ENCODE measurements at places on chromosomes 3 and 15.
A peak's percentile ranks its signal among the peaks of the same experiment; 100 is the strongest.

GRCh38 chr3:118075873-118076272 is 958.8 kb downstream of the IGSF11 start:
- DNase-seq = no peak

GRCh38 chr3:193347521-193348501 is 30.7 kb downstream of the ATP13A5 start:
- DNase-seq = no peak

GRCh38 chr15:58014040-58014439 is 51.5 kb downstream of the ALDH1A2 start:
- DNase-seq = no peak

- DNase-seq = peak; percentile 41
Measured at GRCh38 chr3:128487813-128488635, 5.0 kb downstream of the GATA2 start.

DNA sequence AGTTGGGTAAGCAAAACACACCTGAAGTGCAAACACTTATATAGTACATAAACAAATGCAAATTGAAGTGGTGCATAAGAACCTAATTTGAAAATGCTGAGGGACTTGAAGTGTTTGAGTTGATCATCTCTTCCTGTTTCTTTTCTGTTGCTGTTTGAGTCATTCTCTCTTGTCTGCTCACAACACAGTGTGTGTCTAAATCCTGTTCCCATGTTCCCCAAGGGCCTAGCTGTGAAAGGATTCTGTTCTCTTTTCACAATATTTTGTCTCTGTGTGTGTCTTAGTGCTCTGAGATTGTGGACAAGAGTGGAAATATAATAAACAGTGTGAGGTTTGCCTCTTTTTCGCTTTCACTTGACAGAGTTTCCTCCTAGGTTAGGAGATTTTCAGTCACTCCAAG is 6.1 kb downstream of the CD96 start:
- no peak for DNase-seq

DNA sequence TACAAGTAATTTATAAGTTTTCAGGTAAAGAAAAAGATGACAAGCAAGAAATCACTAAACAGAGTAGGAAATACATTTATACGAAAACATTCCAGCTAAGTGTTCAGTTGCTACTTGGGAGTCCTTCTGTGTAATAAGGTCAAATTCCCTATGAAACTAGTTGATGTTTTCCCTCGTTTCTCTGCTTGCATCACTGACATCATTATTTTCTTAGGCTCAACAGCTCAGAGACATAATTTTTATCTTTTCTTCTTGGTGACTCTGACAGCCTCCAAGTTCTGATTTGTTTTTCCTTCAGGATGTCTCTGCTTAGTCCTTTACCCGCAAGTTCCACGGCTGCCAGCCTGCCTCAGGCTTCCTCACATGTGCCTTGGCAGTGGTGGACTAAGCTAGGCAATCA is 173.6 kb downstream of the P3H2 start:
- DNase-seq = peak; percentile 31

DNA sequence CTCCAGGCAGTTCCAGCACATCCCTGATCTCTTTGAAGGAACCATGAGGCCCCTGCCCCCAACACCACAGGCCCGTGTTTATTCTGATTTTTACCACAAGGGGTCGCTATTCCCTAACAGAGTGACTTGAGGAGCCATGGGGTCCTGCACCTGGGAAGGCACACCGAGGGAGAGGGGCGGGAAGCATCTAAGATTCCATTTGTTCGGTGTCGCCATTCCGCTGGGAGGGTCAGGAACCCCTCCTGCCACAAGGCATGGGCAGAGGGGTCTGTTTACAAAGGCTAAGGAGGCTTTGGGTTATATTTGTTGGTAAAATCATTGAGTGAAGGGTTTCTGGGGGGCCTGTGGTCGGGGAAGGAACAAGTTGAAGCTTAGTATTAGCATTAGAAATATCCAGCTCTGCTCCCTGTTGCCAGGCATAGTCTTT is 77.1 kb downstream of the WDR76 start:
- peak; percentile 50 for DNase-seq

GRCh38 chr3:169613895-169614294 is 49.6 kb downstream of the MECOM start:
- DNase-seq = no peak

- no peak for DNase-seq
Measured at GRCh38 chr3:195015021-195015420, 255.9 kb downstream of the XXYLT1 start.

DNA sequence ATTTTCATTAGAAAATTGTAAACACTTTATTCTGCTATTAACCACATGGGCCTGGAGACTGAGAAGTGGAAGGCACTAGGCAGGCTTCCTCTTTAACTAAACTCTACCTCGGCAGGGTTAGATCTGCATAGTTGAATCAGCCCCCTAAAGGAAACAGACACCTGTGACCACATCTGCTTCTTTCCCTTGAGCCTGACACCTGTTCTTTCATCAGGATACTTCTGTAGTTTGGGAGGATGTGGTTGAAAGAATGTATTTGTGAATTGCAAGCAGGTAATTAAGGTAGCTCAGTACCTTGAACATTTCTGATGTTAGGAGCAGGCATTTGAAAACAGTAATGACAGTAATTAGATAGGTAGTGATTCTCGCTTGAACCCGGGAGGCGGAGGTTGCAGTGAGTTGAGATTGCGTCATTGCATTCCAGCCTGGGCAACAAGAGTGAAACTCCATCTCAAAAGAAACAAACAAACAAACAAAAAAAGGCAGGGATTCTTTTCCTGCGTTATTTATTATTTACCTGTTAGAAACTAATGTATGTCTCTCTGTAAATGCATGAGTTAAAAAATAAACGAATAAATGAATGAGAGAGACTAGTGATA is 468.5 kb downstream of the NLGN1 start:
- no peak for DNase-seq

DNA sequence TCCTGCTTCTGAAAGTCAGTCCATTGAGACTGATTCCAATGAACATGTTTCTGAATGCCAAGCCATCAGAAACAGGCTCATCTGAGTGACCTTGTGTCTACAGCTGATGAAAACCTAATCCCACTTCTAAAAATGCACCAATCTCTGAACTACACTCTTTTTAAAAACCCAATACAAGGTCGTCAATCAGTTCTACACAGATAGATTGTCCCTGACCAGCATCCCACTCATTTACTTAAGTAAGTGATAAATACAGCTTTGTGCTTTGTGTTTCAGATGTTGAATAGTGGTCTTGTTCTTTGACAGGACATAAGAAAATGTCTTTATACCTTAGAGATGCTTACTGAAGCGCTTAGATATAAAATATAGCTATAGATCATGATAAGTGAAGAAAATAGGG is 20.2 kb upstream of the SCG3 start:
- no peak for DNase-seq

- no peak for DNase-seq
Measured at GRCh38 chr3:32866533-32866932, 48.7 kb downstream of the TRIM71 start.

DNA sequence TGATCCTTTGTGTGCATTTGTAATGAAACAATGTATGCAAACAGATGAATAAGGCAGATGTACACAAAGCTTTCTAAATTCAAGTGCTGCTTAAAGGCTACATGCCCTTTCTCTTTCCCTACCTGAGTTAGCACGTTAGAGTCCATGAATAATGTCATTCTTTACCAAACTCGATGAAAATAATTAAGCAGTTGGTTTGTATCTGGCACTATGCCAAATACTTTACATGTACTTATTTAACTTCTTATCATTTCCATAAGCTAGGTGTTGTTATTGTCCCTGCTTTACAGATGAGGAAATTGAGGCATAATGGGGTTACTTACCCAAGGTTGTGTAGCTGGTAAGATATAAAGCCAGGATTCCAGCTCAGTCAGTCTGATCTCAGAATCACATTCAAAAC is 2.4 kb downstream of the GPR171 start:
- DNase-seq = no peak

- no peak for DNase-seq
Measured at GRCh38 chr3:38030126-38031021, 932 bp upstream of the PLCD1 start.

- no peak for DNase-seq
Measured at GRCh38 chr3:101166150-101166549, 154.2 kb downstream of the IMPG2 start.

GRCh38 chr3:10408680-10409079 is 87.8 kb upstream of the SEC13 start:
- DNase-seq = no peak

GRCh38 chr3:16300881-16301359 is 35.9 kb downstream of the OXNAD1 start:
- DNase-seq = no peak

DNA sequence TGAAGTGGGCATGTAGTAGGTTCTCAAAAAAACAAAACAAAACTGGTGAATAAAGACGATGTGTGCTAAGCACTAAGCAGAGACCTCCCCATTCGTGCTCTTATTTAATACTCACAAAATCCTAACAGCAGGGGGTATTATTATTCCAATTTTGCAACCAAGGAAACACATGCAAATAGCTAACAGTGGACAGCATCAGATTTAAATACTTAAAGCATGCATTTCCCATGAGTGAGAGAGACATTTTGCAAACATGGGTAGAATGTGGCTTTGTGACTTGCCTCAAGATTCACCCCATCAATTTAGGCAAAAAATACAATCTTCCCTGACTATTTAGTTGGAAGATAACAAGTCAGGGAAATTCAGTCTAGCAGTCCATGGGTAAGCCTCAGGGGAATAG is 946.2 kb upstream of the CFAP20DC start:
- DNase-seq = no peak

GRCh38 chr3:64216274-64217147 is 8.8 kb downstream of the PRICKLE2 start:
- no peak for DNase-seq

GRCh38 chr3:120212505-120212904 is 72.5 kb downstream of the GPR156 start:
- no peak for DNase-seq

GRCh38 chr15:77964193-77964592 is 113.3 kb downstream of the TBC1D2B start:
- DNase-seq = no peak

DNA sequence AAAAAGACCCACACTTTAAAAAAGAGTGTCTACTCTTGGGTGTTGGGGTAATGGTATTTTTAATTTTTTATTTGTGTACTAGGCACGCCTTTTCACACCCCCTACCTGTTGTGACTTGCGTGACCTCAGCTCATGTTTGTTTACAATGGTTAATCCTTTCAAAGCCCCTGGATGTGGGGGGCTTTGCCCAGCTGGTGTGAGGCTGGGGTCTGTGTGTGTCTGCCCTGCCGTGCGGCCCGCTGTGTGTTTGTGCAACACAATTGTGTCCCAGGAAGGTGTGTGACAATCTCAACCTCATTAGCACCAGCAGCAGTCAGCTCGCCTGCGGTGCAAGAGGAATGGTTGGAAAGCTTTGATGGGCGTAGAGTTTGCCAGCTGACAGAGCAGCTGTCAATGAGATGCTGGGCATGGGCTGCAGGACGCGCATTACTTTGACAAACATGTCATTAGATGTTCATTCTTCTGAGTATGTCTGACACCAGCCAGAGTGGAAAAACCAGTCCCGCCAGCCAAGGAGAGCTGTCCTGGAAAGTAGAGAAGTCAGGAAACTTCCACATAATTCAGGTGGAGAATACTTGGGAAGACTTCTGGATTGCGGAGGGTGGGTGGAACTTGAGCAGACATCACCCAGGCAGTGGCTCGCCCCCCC is 9.6 kb downstream of the LRRK1 start:
- DNase-seq = no peak

DNA sequence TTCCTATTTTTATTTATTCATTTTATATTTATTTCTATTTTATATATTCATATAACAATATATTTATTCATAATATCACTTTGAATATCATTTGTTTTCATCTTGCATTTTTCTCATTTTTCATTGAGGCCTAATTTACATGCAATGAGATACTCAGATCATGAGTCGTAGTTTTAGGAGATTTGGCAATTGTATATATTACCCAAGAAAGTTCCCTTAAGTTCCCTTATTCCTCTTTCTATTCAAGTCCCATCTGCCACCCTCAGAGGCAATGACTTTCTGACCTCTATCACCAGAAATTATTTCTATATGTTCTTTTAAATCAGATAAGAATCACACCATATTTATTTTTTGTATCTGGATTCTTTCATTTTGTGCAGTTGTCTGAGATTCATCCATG is 329.1 kb upstream of the TPRG1 start:
- no peak for DNase-seq

GRCh38 chr3:13178107-13178506 is 104.9 kb upstream of the IQSEC1 start:
- no peak for DNase-seq

GRCh38 chr15:66789029-66790025 is 87.3 kb downstream of the SMAD6 start:
- DNase-seq = no peak

GRCh38 chr15:41333026-41333562 is 413 bp downstream of the NUSAP1 start:
- DNase-seq = peak; percentile 62

- no peak for DNase-seq
Measured at GRCh38 chr3:195555110-195555509, 12.0 kb upstream of the PPP1R2 start.

DNA sequence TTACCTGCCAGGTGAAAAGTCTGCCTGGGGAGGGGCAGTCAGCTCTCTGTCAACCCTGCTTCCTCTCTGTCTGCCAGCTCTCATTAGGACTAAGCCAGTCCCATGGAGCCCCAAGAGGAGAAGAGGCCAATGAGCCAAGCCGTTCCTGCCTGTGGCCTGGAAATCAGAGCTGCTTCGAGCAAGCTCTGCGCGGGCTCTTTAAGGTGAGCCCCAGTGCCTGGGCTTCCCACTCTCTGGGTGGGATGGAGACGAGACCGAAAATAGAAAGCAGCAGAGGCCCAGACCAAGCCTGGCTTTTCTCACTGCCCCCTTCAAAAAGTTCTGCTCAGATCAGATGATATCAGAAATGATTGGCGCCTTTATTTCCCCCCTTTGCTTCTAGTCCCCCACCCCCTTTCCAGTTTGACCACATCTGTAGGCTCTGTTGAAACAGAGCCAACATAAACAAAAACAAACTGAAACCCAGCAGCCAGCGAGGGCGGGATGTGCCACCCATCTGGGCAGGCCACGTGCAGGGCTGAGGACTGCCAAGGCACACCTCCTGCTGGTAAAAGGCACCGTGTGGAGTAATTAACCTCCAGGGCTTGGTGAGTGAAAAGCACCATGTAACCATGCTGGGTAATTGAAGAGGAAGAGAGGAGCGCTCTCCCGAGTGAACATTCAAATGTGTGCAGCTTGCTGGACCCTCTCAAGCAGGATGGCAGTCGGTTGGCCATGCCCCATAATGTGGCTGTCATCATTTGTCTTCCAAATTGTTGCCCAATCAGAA is 471.0 kb upstream of the PROK2 start:
- DNase-seq = no peak

- peak; percentile 13 for DNase-seq
Measured at GRCh38 chr3:49377483-49377882, 19.3 kb upstream of the GPX1 start.

DNA sequence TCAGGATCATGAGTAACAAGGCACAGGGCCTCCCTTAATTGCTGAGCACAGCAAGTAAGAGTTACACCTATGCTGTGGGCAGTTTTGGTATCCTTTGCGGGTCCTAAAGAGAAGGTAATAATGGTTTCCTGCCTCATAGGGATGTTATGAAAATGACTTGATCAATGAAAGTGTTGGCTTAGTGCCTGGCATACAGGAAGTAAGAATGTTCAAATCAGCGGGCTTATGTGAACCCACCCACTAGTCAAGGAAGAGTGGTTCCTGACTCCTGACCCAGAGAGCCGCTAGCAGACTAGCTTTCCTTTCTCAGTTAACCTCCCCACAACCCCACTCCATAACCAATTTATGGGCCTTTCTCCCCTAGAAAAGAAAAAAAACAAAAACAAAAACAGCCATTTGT is 5.2 kb upstream of the ADAMTS9 start:
- DNase-seq = peak; percentile 46

GRCh38 chr15:92749216-92749615 is 93.6 kb upstream of the FAM174B start:
- DNase-seq = no peak

- DNase-seq = no peak
Measured at GRCh38 chr3:30893678-30894325, 659 bp downstream of the GADL1 start.

All from kidney glomerular epithelial cell (primary cell).